Activated T-cell treated with anti-CD3 and anti-CD28 coated beads for 4 hours (primary cell): ENCODE measurements at places on chromosomes 7 and 10.
A peak's percentile ranks its signal among the peaks of the same experiment; 100 is the strongest.

GRCh38 chr10:102397222-102398171 is 2.0 kb downstream of the NFKB2 start:
- DNase-seq, result no peak

- DNase-seq, result no peak
These were observed 48.4 kb upstream of the SEMA3C start for GRCh38 chr7:80967071-80967916.

DNA sequence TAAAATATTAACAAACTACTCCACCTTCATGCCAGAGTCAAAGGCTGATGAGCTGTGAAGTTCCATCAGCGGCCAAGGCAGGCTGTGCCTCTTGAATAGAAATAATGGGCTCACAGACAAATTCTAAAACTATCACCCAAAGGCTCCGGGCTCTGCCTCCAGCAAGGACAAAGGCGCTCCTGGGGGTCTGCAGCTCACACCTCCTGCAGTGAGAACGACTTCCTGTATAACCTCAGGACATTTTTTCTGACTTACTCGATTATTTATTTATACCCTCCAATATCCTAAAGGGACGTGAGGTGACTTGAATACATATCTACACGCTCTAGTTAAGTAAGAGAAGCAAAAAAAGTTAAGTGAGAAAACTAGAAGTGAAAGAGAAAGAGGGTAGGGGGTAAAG is 500.7 kb downstream of the CCSER2 start:
- no peak for DNase-seq

DNA sequence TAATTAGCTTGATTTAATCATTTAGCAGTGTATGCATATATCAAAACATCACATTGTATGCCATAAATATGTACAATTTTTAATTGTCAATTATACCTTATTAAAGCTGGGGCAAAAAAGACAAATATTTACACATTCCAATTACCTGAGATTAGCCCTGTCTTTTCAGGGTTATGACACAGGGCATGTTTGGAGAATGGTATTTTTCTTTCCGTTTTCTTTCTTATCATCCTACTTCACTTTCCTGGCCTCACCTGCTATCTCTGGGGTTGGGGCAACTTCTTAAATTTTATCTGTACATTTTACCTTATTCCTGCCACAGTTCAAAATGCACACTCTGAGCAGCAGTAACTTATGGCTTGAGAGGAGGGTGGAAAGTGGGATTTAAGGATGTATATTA is 285.9 kb downstream of the DOCK4 start:
- DNase-seq, result no peak

GRCh38 chr7:155794196-155794595 is 18.1 kb downstream of the SHH start:
- no peak for DNase-seq

- no peak for DNase-seq
These were observed 11.3 kb downstream of the PIK3AP1 start for GRCh38 chr10:96708996-96709395.

- DNase-seq, result peak; percentile 74
These were observed 34.0 kb upstream of the EBLN1 start for GRCh38 chr10:22251751-22252223.

- no peak for DNase-seq
These were observed 159.1 kb upstream of the TCF7L2 start for GRCh38 chr10:112790921-112791320.

- DNase-seq, result no peak
These were observed 275.8 kb downstream of the KCNMA1 start for GRCh38 chr10:77361831-77362230.
